ENCODE measurements at places on chromosomes 13 and 19.

DNA sequence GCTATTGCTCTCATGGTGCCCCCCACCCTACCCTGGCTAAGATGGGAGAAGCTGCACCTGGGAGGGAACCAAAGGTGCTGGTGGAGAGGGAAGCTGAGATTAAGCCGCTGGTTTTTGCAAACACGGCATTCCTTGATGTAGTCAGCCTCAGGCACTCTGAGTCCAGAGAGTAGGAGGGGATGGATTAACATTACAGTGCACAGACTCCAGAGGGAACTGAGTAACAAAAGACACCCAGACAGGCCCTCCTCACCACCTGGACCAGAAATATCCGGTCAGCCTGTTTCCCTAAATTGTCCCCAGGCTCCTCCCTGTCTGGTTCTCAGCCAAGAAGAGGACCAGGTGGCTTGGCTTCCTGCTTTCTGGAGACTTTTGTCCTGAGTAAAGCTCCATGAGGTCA is 28.9 kb upstream of the PABPC3 start:
- no peak for DNase-seq

GRCh38 chr19:19500975-19501644 is 14.2 kb downstream of the TSSK6 start:
- no peak for DNase-seq

DNA sequence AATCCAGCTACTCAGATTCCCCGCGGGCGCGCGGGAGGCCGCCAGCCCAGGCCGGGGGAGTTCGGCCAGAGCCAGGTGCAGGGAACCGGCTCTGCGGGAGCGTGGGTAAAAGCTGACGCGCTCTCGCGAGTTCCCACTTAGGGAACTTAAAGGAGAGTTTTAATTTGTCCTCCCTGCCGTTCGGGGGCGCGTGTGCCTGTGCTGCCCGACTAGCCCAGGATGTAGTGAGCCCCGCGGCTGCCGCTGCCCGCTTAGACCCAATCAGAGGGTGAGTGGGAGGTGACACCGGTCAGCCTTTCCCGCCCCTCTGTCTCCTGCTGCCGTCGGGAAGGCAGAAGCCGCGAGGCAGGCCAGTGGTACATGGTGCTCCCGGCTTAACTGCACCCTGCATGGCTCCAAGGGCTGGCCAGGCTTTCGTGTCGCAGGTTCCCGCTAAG is 36.0 kb upstream of the NEK3 start:
- peak; percentile 75 for DNase-seq

- DNase-seq, result peak; percentile 97
Measured at GRCh38 chr19:42201489-42202289, 15.8 kb downstream of the DEDD2 start.

DNA sequence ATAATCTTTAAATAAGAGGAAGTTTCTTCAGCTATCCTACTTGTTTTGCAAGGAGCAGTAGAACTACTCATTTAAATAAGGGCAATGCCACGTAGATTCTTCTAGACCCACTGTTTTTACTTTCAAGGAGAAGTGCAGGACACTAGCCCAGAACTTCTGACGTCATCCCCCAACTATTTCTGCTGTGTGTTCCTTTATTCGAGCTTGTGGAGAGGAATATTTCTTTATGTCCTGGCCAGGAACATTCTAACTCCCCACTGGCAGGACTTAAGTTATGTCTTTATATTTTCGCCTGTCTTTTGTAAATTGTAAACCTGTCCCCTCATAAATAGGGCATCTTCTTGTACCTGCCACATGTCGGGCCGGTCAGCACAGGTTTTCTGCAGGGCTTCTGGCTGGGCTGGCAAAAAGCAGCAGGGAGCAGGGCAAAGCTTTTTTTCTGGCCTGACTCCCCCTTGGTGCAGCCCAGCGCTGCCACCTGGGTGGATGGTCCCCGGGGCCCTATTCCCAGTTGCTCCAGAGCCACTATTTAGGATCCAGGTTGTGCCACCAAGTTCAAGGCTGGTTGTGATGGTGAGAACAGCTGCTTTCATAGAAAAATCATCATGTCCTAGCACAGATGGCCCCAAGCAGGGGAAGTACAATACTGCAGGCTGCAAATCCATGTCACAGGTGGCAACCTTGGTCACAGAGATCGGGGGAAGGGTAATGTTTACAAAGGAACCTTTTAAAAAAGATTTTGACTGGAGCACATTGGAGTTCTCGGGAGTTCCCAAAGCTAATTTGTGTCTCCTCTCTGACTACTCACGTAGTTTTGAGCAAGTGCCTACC is 1.8 kb downstream of the MBNL2 start:
- peak; percentile 95 for DNase-seq

All from CD14-positive monocyte (primary cell).